ENCODE measurements at places on chromosomes 2 and 18.

- peak; percentile 38 for DNase-seq
Measured at GRCh38 chr2:42369532-42370229, 8.7 kb upstream of the COX7A2L start.

DNA sequence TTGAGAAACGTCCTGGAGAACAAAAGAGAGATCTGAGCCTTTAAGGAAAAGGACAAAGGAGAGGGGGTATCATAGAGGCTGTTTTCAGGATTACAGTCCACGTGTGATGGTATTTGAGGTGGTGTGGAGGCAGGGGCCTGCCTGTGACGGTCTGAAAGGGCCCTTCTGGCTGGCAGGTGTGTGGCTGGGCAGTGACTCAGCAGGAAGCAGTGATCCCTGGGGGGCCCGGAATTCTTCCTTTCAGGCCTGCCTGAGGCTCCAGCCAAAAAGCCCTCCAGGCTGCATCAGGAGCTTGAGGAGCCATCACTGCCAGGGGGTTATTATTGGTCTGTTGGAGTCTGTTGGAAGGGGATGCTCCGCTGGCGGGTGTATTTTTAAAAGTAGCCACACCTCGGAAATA, 97.2 kb upstream of the TMEM18 start:
- no peak for DNase-seq

- DNase-seq: no peak
Measured at GRCh38 chr2:203592470-203592869, 57.4 kb upstream of the RAPH1 start.

DNA sequence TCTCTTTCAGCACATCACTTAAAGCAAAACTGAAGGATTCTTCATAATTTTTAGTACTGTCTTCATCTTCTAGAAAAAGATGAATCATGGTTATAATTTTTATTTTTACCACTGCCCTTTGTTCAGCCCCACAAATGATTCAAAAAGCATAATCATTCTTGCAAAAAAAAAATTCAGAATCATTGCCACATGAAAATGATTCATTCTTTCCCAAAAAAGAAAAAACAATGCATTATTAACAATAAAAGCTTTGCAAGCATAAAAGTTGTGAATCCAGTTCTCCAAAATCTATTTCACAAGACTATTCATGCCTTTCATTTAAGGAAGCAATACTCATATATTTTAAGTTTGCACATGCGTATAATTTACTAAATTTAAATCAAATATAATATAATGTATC, 204.8 kb downstream of the RBM43 start:
- no peak for DNase-seq

- peak; percentile 94 for DNase-seq
Measured at GRCh38 chr2:9843229-9844035, at the start of gene TAF1B. Gene TAF1B, plus strand, starts transcription at chr2:9843474. Its CDS starts 68 bp downstream, at chr2:9843542.

DNA sequence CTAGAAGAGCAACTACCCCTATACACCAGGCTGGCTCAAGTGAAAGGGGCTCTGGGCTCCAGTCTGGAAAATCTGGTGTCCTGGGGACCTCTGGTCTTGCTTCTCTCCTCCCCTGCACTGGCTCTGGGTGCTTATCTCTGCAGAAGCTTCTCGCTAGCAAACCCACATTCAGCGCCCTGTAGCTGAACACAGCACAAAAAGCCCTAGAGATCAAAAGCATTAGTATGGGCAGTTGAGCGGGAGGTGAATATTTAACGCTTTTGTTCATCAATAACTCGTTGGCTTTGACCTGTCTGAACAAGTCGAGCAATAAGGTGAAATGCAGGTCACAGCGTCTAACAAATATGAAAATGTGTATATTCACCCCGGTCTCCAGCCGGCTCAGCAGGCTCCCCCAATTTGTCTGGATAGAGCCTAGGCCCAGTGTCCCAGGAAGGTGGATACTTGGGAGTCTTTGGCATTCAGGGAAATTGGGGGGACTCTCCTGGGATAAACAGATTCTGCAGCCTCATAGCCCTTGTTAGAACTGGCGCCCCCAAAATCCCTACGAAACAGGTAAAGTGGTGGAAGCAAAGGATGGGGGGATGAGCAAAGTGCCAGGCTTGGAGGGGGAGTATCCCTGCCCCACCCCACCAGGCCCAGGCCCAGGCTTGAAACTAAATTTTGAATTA, 2.5 kb upstream of the HOXD4 start:
- DNase-seq: no peak

GRCh38 chr2:148526509-148527346, 117.8 kb upstream of the EPC2 start:
- no peak for DNase-seq

DNA sequence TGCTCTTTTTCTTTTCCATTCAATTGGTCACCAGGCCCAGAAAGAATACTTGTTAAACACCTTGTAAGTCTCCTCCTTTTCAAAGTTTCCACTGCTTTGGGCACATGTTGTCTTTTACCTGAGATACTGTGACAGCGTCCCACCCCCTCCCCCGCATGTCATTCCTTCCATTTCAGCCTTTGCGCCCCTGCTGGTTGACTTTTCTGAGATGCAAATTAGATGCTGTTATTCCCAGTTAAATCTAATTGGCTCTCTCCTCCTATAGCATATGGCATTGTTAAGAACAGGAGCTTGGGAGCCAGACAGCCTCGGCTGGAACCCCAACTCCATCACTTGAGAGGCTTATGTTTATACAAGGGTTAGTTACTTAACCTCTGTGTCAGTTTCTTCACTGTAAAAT, 80.3 kb upstream of the GAREM1 start:
- DNase-seq: no peak

DNA sequence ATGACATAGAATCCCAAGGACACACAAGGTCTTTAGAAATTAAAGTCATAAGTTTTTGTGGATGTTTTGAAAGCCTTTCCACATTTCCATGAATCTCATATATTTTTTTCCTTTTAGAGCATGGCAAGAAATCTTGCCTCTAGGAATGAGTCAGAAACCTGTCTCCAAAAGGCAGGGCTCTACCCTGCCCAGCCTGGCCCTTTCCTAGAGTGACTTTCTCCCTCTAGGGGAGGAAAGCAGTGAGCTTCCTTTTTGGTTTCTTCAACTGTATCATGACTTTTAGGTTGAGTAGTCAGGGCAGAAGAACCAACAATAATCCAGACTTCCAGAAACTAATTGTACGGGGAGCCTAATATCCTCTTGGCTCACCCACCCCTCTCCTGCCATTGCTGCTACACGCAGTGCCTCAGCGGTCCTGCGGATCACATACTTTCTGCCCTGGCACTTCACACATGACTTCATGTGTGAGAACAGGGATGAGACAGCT, 300.3 kb downstream of the AGPS start:
- DNase-seq: no peak

DNA sequence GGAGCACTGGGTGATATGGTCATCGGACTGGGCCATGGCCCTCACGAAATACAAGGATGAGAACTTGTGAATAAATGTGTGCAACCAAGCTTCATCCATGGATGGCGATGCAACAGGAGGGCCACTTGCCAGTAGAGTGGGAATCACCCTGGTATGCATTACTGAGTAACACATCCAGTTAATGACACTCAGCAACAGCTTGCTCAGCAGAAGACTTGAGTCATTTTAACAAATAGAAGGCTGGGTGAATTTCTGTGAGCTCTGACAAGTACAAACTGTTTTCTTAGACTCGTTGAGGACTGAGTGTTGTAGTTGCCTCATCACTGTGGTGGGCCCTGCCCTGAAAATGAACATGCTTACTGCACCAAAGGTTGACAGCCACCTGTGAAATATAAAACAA, 221.6 kb downstream of the NCKAP5 start:
- DNase-seq: no peak

- DNase-seq: no peak
Measured at GRCh38 chr2:217900010-217900779, 102.6 kb downstream of the TNS1 start.

- DNase-seq: no peak
Measured at GRCh38 chr2:148484066-148484465, 160.5 kb upstream of the EPC2 start.

DNA sequence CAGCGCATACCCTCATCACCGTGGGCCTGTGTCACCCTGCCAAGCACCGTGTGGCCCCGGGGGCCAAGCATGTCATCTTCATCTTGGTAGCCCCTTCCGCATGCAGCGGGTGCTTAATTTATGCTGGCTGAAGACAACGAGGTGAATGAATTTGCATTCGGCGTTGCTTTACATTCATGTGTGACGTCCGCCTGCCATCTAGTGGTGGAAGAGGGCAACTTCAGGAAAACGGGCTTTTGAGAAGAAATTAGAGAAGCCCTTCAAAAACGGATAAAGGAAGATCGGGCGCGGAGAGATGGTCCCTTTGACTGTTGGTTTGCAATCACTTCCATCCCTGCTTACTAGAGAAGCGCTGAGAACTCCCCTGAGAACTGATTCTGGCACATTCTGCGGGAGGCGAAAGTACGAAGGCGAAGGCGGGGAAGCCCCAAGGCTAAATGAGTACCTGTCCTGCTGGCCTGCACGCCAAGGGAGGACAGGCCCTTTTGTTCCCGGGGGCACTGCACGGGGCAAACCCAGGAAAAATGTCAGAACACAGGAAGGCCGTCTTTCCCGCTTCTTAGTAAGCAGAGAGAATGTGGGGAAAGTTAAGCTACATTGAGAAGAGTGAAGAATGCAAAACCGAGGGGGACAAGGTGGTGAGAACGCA, 145.9 kb downstream of the ZNF516 start:
- DNase-seq: peak; percentile 52

DNA sequence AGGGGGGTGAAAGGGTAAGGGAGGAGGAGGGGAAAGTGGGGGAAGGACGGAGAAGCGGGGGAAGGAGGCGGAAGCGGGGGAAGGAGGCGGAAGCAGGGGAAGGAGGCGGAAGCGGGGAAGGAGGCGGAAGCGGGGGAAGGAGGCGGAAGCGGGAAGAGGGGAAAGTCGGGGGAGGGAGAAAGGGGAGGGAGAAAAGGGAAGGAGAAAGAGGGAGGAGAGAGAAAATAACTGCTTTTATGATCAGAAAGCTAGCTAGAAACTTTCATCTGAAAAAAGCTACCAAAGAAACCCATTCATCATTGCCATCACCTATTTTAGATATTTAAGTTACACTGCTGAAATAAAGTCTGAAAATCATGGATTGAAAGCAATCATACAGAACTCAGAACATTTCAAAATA, 72.5 kb downstream of the USP34 start:
- no peak for DNase-seq

DNA sequence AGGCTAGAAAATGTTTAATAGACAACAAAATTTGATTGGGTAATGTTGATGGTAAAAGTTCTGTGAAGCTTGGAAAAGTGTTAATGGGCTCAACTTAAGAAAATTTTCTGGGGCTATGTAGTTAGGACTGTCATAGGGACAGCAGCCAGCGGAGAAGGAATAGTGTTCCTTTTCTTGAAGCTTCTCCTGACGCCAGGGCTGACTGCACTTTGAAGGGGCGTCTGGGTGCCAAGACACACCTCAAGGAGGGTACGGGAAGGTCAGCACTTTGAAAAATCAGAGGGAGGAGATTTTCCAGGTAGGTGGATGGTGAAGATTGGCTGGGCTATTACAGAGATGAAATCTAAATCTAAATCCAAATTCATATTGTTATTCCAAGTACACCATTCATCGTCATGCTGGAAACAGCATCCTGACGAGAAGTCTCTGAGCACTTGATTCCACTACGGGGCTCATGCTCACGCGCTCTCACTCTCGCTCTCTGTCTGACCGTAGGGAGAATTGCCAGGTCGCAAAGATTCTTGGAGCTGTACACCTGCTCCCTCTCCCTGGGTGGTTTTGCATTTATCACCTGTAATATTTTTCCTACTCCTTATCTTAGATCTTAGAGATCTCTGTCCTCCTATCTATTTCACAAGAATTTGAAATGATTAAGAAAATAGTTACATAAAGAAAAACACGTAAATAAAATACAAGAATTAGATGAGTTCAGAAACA, 91.0 kb downstream of the ITGB1BP1 start:
- no peak for DNase-seq

GRCh38 chr2:61416871-61417645, 53.8 kb downstream of the USP34 start:
- DNase-seq: no peak

DNA sequence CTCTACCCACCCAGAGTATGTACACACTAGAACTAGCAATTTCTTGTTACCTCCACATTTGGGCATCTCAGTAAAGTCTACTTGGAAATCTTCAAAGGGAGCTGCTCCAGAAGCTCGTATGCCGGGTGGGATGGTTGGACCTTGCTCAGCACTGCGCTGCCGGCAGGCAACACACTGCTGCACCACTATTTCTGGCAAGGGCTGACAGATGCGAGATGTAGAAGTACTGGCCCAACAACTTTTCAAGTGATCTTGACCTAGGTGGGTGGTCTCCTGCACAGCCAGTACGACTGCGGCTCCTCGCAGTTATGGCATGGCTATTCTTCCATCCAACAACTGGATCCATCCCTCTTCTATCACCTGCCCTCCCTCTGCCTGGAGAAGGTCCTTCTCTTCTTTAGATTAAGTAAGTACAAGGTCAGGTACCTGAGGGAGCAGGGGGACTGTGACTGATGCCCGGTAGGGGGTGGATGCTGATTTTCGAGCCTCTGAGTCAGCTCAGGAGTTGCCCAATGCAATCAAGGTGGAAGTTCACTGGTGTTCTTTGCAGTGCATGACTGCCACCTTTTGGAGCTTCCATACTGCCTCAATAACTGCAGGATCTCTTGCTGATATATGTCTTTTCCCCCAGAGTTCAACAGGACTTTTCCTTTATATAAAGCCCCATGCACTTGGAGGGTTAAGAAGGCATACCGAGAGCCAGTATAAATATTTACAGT, 100.4 kb upstream of the SLC1A4 start:
- no peak for DNase-seq

DNA sequence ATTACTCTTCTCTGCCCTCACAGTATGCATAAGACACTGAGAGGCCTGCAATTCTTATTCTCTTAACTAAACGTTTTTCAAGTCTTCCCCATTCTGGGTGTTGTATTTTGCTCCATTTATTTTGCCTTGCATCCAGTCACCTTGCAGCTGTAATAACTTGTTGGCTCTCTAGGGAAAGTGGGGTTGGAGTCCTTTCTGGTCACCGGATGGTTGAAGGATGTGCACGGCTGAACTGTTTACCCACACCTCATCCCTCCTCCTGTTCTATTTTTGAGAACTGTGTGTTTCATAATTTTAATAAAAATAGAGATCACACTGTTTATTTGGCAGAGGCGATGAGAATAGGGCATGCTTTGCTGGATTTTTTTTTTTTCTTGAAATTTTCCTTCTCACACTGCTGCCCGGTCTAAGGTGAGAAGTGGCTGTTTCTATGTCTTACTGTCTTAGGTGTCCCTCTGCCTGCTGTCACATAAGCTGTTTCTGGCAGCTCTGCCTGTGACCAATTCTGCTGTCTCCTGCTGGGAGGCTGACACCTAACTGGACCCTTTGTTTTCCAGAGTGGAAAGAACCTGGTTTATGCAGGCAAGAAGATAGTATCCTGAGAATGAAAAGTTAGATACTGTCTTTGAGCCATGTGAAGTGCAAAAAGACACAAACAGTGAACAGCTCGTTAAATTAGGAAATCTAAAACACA, 342.6 kb downstream of the DPP10 start:
- no peak for DNase-seq

DNA sequence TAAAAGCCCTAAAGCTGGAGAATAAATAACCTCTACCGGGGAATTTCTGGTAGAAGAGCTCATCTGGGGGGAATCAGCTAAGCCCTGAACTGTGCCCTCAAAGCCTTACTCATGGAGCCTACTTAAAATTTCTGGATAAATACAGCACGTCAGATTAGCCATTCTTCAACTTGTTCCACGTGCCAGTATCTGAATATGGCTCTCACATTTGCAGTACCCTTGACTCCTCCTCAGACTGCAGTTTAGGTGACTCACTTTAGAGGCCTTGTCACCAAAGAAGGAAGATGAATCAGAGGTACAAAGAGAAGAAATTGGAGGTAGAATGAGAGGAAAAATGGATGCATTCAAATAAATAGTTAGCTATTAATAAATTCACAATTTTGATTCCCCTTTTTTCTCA, 34.6 kb upstream of the POTEC start:
- no peak for DNase-seq

- DNase-seq: no peak
Measured at GRCh38 chr2:84527137-84528129, 11.1 kb downstream of the DNAH6 start.
